Stimulated activated CD4-positive, alpha-beta T cell treated with anti-CD3 and anti-CD28 coated beads, Interleukin-15, amount 100 ng/mL, for 1 hour (primary cell): ENCODE measurements at places on chromosomes 4 and X.

- DNase-seq, result no peak
Measured at GRCh38 chrX:19214311-19214710, 92.0 kb upstream of the ADGRG2 start.

DNA sequence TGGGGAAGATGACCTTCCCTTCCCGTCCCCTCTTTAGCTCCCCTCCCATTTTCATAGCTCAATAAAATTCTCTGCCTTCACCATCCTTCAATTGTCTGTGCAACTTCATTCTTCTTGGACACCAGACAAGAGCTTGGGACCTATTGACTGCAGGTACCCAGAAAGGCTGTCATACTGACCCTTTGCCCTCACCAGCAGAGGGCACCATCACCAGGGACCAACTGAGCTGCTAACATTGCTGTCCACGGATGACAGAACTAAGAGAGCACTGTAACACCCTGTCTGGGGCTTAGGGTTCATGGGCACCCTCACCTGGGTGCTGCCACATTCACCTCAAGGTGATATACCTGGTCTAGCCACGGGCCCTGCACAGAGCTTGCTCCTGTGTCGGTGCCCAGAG lies 141.3 kb upstream of the VCX3B start:
- DNase-seq, result no peak

DNA sequence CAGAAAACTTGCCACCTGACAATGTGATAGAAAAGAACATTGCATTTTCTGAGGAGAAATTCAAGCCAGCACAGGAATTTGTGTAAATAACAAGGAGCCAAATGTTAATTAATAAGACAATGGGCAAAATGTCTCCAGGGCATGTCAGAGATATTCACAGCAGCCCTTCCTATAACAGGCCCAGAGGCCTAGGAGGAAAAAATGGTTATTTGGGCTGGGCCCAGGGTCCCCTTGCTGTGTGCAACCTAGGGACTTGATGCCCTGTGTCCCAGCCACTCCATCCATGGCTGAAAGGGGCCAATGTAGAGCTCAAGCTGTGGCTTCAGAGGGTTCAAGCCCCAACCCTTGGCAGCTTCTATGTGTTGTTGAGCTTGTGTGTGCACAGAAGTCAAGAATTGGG lies 55.5 kb upstream of the GABRG1 start:
- no peak for DNase-seq

DNA sequence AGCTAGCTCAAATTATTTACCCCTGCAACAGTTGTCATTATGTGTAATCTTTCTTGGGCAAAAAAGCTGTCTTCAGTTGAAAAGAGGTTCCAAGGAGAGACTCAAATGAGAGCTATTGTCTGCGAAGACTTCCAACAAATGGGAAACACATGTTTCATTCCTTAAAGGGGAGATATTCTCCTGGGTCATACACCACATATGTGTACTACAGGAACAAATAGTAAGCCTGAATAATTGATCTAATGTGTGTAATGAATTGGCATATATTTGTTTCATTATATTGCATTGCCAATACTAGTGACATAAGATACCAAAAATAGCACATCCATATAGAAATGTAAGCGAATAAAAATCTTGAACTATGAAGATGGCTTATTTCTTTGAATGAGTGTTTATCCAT lies 950.9 kb upstream of the NDST4 start:
- DNase-seq, result no peak

GRCh38 chrX:11786862-11787261 lies 28.8 kb downstream of the MSL3 start:
- DNase-seq, result no peak

GRCh38 chr4:33411182-33411581 lies 2691.0 kb downstream of the PCDH7 start:
- DNase-seq, result no peak

GRCh38 chr4:185357211-185357610 lies 38.5 kb downstream of the LRP2BP start:
- DNase-seq, result no peak

DNA sequence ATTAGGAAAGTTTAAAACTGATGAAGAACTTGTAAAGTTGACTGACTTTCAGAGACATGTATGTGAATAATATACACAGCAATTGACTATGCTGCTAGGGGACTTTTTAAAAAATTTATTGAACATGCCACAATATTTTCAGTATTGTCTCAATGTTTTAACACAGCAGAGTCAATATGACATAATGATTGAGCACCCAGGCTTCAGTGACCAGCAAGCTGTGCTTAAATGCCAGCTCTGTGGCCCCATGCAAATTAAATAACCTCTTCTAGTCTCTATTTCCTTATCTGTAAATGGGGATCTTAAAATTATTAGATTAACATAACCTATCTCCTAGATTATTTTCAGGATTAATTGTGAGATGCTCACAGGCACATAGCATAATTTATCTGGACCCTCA lies 56.8 kb upstream of the TXK start:
- no peak for DNase-seq

DNA sequence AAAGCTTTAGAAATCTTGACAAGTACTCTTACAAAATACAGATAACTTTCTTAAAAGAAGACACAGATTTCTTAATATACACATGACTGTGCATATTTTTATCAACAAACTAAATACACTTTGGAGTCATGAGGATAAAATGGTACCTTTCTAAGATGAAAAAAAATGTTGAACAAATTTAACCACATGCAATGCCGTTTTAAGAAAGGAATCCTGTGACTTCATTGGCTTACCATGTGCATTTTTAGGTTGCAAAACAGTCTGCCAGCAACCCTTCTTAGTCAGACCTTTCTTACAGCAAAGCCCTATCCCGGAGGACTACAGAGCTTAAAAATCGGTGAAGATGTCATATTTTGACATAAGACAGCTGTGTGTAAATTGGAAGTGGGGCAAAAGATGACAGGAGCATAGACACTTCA lies 51.7 kb downstream of the GASK1B start:
- DNase-seq, result no peak

DNA sequence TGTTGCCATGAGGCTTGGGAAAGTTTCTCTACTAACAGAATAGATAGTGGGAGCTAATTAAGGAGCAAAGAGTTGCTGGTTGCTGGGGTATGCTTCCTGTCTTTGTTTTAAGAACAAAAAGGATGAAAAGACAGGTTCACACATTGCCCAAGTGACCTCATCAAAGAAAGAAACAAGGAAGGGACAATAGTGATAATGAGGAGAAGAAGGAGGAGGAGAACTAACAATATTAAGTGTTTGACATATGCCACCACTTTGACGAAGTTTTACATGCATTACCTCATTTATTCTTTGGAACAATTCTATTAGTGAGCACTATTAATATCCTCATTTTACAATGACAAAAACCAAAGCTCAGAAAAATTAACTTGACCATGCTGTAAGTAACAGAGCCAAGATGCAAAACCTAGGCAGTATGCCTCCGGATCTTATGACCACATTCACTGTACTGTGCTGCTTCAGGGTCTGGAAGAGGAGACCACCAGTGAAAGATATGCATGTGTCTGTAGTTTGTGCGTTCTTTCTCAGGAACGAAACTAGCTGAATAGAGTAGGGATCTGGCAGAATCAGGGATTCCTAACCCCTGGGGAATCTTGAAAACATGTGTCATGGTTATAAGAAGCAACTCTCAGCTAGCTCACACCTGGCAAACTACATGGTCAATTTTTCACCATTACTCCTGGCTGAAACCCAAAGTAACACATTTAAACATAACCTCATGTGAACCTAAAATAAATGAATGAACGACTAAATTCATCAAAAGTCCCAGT lies 83.8 kb downstream of the MOSPD2 start:
- no peak for DNase-seq

DNA sequence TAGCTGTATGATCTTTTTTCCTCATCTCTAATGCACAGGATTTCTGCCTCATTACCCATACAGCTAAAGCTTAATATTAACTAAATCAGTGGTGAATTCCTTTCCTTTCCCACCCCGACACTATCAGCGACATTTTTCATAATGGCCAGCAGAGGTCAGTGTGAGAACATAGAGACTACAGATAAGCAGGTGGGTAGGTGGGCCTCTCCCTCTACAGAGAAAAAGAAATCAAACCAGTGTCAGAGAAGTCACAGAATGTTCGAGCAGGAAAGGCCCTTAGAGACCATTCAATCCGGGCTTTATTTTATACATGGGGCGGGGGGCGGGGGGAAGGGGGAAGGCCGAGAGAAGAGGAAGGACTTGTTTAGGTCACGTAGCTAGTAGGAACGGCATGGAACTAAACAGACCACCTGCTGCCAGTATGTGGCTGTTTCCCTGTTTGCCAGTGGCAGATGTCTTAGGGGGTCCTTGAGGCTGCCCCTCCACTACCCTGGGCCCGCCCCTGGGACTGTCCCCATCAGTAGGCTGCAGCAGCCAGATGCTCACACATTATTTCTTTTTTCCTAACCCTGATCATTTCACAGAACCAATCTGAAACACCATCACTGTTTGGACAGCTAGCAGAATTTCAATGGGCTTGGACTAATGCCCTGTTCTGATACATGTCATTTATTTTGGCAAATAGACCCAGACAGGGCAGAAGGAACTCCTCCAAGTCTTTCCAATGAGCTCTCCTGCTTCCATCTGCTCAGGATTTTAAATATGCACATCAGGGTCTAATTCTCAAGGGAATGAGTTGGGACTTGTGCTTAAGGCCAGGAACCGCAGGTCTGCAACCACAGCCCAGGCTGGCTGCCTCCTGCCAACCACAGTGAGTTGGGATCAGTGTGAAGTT lies 133.4 kb downstream of the ATG4A start:
- no peak for DNase-seq

DNA sequence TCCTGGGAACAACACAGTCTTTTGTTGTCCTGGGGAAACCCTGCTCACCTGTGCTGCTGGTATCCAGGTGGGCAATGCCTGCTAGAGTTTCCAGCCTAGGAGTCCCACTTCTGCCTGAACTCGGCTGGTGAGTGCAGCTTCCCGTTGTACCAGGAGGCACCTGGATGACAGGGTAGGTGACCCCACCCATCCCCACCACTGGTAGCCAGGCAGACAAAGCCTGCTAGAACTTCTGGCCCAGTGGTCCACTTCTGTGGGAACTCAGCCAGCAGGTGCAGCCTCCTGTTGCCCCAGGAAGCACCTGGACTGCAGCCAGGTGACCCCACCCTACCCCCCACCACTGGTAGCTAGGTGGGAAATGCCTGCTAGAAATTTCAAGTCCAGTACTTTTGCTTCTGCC lies 9.7 kb upstream of the TCEAL2 start:
- DNase-seq, result no peak

GRCh38 chr4:95909211-95909610 lies 69.3 kb downstream of the PDHA2 start:
- DNase-seq, result no peak

GRCh38 chrX:119008110-119008744 lies 33.8 kb downstream of the LONRF3 start:
- DNase-seq, result no peak

DNA sequence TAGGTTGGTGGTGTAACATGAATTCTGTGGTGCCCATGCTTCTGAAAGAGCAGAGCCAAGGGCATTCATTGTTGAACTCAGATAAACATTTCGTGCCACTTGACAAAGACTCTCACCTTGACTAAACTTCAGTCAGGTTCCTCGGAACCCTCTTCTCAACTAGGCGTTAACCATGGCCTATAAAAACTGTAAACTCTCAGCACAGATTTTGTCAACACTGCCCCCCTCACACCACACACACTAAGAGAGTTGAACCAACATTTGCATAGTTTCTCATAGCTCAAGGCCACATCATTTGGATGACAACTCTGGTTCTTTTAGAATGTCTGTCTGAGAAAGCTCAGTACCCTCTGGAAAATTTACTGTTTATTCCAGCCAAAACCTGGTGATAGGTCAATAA lies 28.1 kb downstream of the CASP6 start:
- no peak for DNase-seq

GRCh38 chr4:20313237-20314030 lies 61.7 kb downstream of the SLIT2 start:
- no peak for DNase-seq

GRCh38 chr4:121150003-121150402 lies 14.1 kb downstream of the TNIP3 start:
- DNase-seq, result no peak

DNA sequence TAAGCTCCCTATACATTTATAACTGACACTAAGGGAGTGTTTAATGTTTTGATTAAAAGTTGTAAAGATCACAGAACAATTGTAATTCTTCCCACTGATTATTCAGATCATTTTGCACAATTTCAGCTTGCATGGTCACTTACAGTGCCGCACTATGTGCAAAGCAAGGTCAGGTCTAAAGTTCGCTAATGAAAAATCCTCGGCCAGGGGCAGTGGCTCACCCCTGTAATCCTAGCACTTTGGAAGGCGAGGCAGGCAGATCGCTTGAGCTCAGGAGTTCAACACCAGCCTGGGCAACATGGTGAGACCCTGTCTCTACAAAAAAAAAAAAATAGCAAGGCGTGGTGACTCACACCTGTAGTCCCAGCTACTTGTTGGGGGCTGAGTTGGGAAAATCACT lies 57.0 kb downstream of the PKD2 start:
- no peak for DNase-seq

GRCh38 chrX:66676413-66676812 lies 37.5 kb upstream of the EDA2R start:
- DNase-seq, result no peak

DNA sequence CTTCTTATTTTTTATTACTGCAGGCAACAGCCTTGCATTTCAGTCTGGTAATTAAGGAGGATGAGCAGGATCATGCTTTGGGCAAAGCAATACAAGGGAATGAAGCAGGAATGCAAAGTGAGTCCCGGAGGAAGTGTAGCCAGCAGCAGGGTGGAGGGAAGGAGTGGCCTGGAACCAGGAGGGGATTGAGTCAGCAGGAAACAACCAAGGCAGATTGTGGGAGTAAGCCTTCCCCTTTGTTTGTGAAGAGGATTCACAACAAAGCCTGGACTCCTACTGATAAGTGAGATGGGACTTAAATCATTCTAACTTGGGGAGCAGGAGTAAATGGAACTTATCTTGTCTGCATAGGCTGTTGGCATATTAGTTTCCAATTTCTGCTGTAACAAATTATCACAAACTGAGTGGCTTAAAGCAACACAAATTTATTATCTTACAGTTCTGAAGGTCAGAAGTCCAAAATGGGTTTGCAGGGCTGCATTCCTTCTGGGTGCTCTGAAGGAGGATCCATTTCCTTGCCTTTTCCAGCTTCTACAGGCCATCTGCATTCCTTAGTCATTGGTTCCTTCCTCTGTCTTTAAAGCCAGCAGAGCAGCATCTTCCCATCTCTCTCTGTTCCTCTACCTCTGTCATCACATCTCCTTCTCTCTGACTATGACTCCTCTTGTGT lies 93.2 kb upstream of the AP1S2 start:
- DNase-seq, result no peak

- DNase-seq, result no peak
Measured at GRCh38 chrX:100802843-100803242, 17.3 kb upstream of the CSTF2 start.

DNA sequence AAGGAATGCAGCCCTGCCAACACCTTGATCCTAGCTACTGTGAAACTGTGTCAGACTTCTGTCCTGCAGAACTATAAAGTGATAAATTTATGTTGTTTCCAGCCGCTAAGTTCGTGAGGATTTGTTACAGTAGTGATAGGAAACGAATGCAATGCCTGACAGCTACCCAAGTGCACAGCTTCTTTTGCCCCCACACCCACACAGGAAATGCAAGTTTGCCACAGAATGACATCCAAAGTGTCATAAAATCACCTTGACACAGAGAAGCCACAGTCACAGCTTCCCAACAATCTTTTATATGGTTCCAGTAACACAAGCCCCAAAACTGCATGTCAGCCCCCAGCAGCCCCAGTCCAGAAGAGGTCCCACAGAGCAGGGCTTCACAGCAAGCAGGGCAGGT lies 216.9 kb upstream of the S100G start:
- no peak for DNase-seq

- DNase-seq, result peak; percentile 5
Measured at GRCh38 chr4:184762100-184762499, 28.2 kb upstream of the CENPU start.
